ENCODE measurements at places on chromosomes 1 and 21.
A peak's percentile ranks its signal among the peaks of the same experiment; 100 is the strongest.

- DNase-seq = no peak
Observed at GRCh38 chr1:27296773-27297291, 25.1 kb upstream of the TMEM222 start.

- no peak for DNase-seq
Observed at GRCh38 chr1:27430903-27431600, 38.6 kb downstream of the GPR3 start.

- DNase-seq = peak; percentile 67
Observed at GRCh38 chr1:155324037-155324716, 3.5 kb downstream of the RUSC1 start.

- DNase-seq = no peak
Observed at GRCh38 chr1:205660361-205660760, 19.9 kb downstream of the SLC45A3 start.

DNA sequence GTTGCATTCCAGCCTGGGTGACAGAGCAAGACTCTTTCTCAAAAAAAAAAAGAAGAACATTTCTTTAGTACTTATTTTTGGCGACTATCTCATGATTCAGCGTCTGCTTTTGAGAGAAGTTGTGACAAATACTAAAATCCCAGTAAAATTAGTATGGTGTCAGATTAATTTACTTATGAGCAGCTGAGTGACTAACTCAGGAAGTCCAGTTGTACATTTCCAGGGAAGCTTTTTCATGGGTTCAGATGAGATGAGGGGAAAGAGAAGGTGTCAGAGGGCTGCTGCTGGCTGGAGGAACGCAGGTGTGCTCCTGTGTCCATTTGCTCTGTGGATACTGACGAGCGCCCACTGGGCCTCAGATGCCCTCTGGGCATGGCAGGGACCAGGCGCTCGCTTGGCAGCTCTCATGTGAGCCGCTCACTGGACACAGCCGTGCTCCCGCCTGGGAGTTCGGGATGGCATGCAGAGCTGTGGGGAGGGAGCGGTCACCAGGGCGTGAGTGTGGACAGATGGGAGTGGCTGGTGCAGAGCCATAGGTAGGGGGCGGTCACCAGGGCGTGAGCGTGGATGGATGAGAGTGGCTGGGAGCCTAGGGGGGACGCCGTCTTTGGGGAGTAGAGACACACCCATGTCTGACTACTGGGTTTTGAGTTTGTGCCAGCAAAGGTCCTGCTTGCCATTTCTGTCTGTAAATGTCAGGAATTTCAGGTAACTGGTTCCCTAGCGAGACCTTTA is 55.0 kb downstream of the ADARB1 start:
- DNase-seq = no peak

DNA sequence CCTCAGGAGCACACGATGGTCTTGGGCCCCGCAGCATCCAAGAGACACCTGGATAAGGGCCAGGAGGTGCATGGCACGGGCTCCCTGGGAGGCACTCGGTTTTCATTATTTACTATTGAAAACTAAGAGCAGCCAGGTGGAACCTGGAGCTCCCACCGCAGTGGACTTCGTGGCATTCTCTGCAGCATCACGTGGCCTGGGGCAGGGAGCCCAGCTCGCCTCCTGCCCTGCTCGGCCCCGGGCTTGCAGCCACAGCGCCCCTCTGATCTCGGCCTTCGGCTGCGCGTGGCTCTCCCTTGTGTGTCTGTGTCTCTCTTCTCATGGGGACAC is 121.6 kb downstream of the SIK1 start:
- no peak for DNase-seq

- no peak for DNase-seq
Observed at GRCh38 chr1:35688161-35688560, 30.5 kb downstream of the C1orf216 start.

DNA sequence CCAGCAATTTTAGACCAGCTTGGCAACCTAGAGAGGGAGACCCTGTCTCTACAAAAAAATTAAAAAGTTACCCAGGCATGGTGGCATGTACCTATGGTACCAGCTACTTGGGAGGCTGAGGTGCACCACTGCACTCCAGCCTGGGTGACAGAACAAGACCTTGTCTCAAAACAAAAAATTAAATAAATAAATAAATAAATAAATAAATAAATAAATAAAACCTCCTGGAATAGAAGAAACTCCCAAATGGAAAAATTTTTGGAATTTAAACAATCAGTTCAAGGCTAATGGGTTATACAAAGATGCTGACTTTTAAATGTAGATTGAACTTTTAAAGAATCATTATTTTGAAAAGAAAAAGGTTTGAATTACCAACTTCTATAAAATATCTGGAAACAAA is 22.2 kb downstream of the UBR4 start:
- no peak for DNase-seq

DNA sequence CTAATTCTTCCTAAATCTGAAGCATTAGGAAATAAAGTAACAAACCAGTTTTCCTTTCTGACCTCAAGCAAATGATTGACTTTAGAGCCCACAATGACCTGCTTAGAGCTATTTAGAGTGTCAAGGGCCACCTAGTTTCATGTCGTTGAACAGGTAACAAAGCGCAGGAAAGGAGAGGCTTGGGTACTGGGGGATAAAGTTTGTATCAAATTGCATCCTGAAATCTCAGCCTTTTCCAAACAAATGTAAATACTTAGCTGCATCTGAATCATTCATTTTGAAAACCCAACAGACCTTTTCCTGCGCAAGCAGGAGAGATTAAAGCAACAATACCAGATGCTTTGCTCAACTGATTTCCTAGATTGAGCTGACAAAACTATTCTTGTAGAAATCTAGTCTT is 121.2 kb downstream of the NRIP1 start:
- no peak for DNase-seq

DNA sequence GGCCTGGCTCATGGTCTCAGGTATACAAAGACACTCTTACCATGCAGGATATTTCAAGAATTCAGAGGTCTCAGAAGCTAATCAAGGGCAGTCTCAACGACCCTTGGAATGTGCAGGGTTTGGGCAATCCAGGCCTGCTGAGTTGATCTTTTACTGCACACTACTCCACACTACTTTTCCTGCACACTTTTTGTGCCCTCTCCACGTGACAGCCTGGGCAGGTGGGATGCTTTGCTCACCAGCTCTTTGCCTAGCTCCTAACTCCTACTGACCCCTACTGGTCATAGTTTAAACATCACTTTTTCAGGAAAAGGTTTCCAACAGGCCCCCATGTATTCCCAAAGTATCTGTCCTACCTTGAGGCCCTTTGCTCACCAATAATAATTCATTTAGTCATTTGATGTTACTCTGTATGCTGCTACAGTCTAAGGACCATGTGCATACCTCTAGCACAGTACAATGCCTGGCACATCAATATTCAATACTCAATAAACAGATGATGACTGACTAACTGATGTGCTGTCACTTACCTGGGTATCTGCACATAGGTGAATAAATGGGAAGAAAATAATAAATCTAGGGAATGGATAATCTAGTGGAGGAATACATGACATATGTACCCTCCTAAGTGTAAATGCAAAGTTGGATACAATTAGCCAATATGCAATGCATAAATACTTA is 9.6 kb downstream of the DUSP23 start:
- DNase-seq = no peak

- no peak for DNase-seq
Observed at GRCh38 chr21:46660505-46660904, 25.0 kb downstream of the PRMT2 start.

GRCh38 chr1:37561133-37562132 is 4.7 kb downstream of the DNALI1 start:
- no peak for DNase-seq

DNA sequence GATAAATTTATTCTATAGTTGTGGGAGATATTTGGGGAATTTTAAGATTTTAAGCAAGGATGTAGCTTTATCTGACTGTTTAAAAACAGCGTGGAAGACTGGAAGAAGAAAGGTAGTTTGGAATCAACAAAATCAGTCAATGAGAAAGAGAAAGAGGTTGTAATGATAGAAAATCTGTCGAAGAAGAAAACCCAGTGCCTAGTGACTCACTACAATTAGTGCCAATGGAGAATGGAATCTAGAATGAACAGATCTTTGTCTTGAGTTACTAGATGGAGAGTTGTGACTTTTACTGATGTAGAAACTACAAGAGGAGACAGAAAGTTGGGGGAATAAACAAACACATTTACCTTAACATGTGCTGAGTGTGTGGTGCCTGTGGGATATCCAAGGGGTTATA is 577.8 kb upstream of the NR5A2 start:
- DNase-seq = no peak

GRCh38 chr1:19478322-19478721 is 7.0 kb downstream of the CAPZB start:
- DNase-seq = no peak

GRCh38 chr1:235448616-235449015 is 55.6 kb downstream of the B3GALNT2 start:
- no peak for DNase-seq

- DNase-seq = no peak
Observed at GRCh38 chr1:244207042-244207934, 156.2 kb downstream of the ZBTB18 start.

- DNase-seq = no peak
Observed at GRCh38 chr1:232686346-232686745, 56.4 kb upstream of the SIPA1L2 start.

GRCh38 chr1:220957233-220957605 is 78.0 kb downstream of the HLX start:
- no peak for DNase-seq

GRCh38 chr1:86515597-86515996 is 31.3 kb upstream of the CLCA4 start:
- DNase-seq = no peak

GRCh38 chr1:26570287-26570686 is 40.7 kb downstream of the RPS6KA1 start:
- no peak for DNase-seq

DNA sequence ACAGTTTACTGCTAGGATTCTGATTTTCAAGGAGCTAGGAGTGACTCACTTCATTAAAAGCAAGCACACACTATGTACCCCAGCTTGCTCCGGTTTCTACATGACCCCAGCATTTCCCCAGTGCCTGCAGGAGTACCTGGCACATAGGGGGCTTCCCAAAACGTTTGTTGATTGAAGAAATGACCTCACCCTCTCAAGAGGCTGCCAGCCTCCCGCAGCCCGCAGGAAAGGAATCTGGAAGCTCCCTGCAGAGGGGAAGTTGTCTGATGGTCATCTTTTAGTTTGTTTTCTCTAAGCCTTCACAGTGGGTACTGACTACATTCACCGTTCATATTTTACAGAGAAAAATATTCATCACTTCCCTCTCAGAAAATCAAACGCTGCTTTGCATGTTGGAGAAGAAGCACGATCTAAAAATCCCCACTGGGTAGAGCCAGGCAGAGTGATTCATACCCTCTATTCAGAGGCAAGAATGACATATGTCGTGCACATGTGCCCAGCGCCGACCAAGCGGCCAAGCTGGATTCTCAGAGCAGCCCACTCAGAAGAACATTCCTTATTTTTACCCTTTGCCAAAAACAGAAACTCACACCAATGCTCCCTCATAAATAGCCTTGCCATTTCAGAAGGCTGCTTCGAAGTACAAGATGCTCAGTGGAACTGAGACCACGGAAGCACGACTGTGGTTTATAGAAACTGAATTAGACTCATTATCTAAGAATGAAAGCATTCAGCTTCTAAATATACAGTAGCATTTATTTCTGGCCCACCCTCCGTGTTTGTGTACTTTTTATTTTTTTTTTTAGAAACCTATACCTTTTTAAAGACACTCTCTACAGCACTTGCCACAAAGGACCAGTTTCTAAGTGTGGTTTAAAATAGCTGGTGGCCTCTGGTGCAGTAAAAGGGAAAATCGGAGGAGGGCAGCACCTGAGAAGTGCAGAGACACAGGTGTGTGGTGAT is 143.2 kb downstream of the MIS18A start:
- DNase-seq = no peak

- no peak for DNase-seq
Observed at GRCh38 chr1:203671047-203671446, 44.4 kb downstream of the ATP2B4 start.

- DNase-seq = no peak
Observed at GRCh38 chr1:78664763-78665162, 15.1 kb downstream of the IFI44 start.

DNA sequence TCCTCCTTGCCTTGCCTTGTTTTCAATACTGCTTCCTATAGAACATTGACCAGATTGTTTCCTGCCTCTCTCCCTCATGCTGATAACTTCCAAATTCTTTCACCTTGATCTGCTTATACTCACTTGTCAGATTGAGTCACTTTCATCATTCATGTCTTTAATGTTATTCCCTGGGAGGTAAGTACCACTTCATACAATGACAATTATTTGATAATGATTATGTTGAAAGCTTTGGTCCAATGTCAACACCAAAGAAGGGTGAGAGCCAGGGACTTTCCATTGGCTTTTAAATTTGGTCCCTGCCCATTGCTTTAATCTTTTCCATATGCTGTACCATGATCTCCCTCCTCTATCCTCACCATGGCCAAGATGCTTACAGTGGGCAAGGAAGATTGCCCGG is 137.4 kb downstream of the SYT2 start:
- no peak for DNase-seq

GRCh38 chr1:180805316-180805715 is 107.4 kb upstream of the KIAA1614 start:
- no peak for DNase-seq

DNA sequence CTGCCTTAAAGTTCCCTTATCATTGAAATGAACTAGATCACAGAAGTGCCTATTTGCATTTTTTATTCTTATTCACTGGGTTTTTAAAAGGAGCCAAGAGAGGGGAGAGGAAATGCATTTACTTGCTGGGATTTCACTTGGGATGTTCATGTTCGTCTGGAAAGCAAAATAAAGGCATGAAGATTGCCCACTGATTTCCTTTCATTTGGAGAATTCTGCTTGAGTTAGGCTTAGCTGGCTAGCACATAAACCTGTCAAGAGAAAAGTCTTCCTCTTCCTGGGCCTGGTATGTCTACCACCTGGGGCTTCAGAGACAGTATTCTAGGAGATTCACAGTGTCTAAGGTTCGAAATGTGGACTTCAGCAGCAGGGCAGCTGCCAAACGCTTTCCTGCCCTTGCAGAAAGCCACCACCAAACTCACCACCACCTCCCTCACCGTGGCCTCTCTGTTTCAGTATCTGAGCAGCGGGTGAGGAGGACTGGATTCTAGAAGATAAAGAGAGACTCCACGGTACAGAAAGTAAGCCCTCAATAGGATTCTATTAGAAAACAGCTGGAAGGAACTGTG is 44.5 kb downstream of the HIVEP3 start:
- no peak for DNase-seq

- DNase-seq = no peak
Observed at GRCh38 chr1:6033986-6034749, 11.5 kb upstream of the KCNAB2 start.

DNA sequence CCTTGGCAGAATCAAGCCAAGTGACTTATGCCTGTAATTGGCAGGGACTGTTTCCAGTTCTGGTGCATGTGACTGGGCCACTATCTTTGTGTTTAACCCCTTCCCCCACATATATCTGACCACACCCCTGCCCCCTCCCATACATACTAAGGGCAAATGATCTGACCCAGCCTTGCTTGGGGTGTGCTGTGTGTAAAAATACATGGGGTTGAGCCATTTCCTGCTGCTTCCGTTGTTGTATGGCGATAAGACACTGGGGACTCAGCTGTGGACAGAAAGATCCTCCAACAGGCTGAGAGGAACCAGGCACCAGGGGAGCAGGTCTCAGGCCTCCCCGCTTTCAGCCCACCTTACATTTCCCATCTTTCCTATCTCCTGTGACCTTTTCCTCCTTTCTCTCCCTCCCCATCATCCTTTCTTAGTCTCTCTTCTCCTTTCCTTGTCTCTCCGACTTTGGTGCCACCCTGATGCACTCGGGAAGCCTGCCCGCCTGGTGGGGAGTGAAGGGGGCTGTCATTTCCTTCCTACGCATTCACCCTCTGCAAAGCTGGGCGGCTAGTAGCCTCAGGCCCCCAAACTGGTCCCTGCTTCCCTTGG is 39.7 kb downstream of the TMCC2 start:
- DNase-seq = no peak

Data from NCI-H2081 treated with DMSO at 0.1 percent for 48 hours (cell line).